ENCODE measurements at places on chromosomes 6 and 20.

DNA sequence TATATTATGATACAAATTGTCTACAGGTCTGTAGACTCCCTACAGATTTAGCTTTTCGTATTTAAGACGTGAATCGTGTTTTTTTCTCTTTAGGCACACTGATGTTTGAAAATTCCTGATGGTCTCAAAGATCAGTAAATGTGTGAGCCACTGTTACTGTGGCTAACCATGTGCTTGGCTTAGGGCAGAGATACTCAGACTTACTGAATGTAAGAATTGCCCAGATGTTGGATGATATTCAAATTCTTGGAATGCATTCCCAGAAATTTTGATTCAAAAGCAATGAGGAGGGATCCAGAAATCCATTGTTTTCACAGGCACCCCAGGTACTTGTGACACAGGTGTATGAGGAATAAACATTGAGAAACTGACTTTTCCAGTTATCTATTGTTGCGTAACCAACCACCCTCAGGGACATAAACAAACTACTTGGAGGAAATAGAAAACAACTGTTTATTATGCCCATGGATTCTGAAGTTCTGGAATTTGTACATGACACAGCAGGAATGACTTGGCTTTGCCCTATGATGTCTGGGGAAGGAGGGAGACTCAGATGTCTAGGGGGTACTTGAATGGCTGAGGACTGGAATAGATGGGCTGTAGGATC lies 339.6 kb upstream of the CITED2 start:
- H3K27me3 ChIP-seq, result no peaks in the 10 kb centered on the region
- DNase-seq, result no peak
- no peak overlapping the region for H3K4me3 ChIP-seq
- no peaks in the 10 kb centered on the region for H3K4me1 ChIP-seq

DNA sequence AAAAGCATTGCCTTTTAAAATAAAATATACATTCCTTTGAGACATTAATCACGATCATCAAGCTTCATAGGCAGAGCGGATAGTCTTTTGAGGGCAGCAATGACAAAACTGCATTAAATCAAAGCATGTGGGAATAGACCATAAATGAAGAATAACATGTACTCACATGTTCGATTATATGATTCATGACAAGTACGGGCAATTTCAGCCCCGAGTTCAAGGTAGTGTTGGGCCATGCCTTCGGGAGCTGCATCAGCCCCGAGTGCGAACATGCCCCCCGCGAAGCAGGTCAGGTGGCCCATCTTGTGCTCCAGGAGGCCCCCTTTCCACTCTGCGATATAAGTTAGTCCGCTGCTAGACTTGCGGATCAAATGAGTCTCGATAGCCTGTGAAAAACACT lies 111.0 kb upstream of the FAM184A start:
- no peak overlapping the region for H3K4me3 ChIP-seq
- H3K4me1 ChIP-seq, result no peaks in the 10 kb centered on the region
- no peak overlapping the region for H3K27ac ChIP-seq
- H3K27me3 ChIP-seq, result no peaks in the 10 kb centered on the region
- H3K36me3 ChIP-seq, result peaks cover 5% of the 10 kb centered on the region

GRCh38 chr20:17644451-17644850 lies 37.6 kb downstream of the RRBP1 start:
- no peaks in the 10 kb centered on the region for H3K27me3 ChIP-seq
- no peak for DNase-seq
- peaks cover 2% of the 10 kb centered on the region for H3K36me3 ChIP-seq
- no peak overlapping the region for H3K27ac ChIP-seq

DNA sequence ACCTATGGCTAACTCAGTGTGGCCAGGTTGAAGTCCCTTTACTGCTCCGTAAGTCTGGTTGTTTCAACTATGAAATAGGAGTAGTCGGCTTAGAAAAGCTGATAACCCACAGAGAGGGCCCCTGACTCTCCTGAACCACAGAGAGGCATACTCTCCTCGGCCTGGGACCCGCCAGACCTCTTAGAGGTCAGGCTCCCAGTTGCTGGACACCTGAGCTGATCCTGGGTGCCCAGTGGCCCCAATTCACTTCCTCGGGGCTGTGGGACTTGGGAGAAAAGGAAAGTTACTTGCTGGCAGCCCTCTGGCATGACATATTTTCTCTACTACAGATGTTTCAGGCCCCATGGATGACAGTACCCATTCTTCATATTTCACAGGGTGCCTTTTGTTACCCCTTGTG lies 34.2 kb upstream of the EYA4 start:
- H3K27ac ChIP-seq, result no peak overlapping the region
- DNase-seq, result no peak
- H3K27me3 ChIP-seq, result no peaks in the 10 kb centered on the region

GRCh38 chr20:24676353-24676977 lies 207.0 kb downstream of the SYNDIG1 start:
- H3K4me3 ChIP-seq, result no peak overlapping the region
- H3K36me3 ChIP-seq, result no peaks in the 10 kb centered on the region
- DNase-seq, result peak; percentile 5
- no peaks in the 10 kb centered on the region for H3K4me1 ChIP-seq
- no peak overlapping the region for H3K27ac ChIP-seq

DNA sequence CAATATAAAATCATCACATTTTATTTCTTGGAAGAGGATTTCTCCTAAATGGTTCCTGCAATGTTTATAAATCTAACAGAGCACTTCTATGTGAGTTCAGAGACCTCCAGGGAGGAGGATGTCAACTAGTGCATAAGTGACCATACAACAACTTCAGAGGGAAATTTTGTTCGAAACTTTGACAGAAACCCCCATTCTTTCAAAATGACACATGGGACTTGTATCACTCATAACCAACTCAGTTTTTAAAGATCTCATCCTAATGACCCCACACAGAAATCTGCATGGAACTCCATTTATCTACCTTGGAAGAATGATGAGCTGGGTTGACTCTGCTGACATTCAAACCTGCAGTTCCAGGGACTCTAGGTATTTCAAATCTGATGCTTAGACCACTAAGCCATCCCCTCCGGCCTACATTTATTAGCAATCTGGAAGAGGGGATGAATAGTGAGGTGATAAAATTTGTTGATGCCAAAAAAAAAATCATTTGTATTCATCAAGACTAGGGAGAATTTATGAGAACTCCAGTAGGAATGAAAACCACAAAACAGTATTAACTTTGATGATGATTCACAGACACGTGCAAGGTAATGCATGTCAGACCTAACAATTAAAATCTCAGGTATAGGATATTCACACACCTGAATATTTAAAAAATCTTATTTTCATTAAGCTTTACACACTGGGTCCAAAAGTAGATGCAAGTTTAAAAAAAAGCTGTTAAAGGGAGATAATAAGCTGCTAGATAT lies 153.0 kb downstream of the REV3L start:
- H3K36me3 ChIP-seq, result peaks cover 37% of the 10 kb centered on the region
- H3K4me3 ChIP-seq, result no peak overlapping the region
- DNase-seq, result no peak
- H3K27me3 ChIP-seq, result no peaks in the 10 kb centered on the region

DNA sequence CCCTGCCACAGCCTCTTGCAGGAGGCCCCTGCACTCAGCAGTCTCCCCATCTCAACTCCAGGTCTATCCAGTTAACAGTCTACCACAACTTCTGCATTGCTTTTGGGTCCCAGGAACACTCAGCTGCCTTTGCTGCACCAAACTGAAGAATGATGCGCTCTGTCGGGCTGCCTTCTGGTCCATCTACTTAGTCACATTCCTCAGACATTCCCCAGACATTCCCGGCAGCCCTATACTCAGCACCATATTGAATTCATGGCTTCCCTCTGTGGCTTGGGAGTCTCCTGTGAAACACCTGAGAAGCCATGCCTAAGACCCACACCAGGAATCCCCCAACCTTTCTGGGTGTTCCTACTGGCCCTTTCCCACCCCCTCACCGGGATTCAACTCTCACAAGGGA lies 99.6 kb upstream of the COL21A1 start:
- no peak overlapping the region for H3K4me3 ChIP-seq
- H3K27ac ChIP-seq, result no peak overlapping the region
- no peaks in the 10 kb centered on the region for H3K4me1 ChIP-seq
- no peak for DNase-seq
- no peaks in the 10 kb centered on the region for H3K27me3 ChIP-seq
- no peaks in the 10 kb centered on the region for H3K36me3 ChIP-seq

GRCh38 chr20:56259948-56260347 lies 11.4 kb downstream of the MC3R start:
- no peaks in the 10 kb centered on the region for H3K4me1 ChIP-seq
- H3K27me3 ChIP-seq, result peaks cover 8% of the 10 kb centered on the region
- H3K27ac ChIP-seq, result no peak overlapping the region
- no peaks in the 10 kb centered on the region for H3K36me3 ChIP-seq
- DNase-seq, result no peak

GRCh38 chr6:147867433-147868226 lies 359.1 kb downstream of the SAMD5 start:
- H3K36me3 ChIP-seq, result no peaks in the 10 kb centered on the region
- no peaks in the 10 kb centered on the region for H3K4me1 ChIP-seq
- no peak overlapping the region for H3K4me3 ChIP-seq
- no peak for DNase-seq
- H3K27ac ChIP-seq, result no peak overlapping the region
- H3K27me3 ChIP-seq, result no peaks in the 10 kb centered on the region

DNA sequence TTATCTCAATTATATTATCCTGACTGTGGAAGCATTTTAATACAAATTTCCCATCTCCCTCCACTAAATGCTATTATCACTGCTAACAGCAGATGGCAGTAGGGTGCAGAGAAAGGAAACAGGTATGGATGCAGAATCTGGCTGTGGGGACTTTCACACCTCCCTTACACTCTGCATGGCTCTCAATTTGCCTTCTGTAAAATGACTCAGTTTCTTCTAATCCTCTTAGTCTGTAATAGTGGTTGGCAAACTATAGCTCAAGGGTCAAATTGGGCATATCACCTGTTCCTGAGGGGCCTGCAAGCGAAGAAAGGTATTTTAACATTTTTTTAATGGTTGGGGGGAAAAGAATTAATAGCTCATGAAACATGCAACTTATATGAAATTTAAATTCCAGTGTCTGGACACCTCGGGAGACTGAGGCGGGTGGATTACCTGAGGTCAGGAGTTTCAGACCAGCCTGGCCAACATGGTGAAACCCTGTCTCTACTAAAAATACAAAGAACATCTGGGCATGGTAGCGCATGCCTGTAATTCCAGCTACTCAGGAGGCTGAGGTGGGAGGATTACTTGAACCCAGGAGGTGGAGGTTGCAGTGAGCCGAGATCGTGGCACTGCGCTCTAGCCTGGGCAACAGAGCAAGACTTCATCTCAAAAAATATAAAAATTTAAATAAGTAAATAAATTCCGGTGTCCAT lies 83.5 kb downstream of the ZMYND8 start:
- DNase-seq, result peak; percentile 53
- H3K27me3 ChIP-seq, result no peaks in the 10 kb centered on the region
- H3K4me3 ChIP-seq, result no peak overlapping the region
- H3K36me3 ChIP-seq, result peaks cover 39% of the 10 kb centered on the region

GRCh38 chr20:16107172-16107870 lies 465.9 kb downstream of the KIF16B start:
- no peak for DNase-seq
- H3K27me3 ChIP-seq, result no peaks in the 10 kb centered on the region
- no peak overlapping the region for H3K4me3 ChIP-seq
- no peaks in the 10 kb centered on the region for H3K36me3 ChIP-seq

DNA sequence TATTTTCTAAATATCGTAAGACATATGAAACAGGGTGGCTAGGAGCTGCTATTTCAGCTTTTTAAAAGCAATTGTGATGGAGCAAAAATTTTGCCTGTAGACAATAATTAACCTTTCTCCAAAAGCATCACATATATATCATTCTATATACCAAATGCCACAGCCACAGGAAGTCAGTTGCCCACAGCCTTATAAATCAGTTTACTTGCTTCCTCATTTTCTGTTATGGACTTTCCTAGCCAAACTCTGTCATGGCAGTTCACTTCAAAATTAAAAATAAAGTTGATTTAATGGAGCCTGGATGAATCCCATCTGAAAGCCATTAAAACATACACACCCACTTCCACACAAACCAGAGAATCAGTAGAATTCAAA lies 93.4 kb upstream of the NHSL1 start:
- peak overlapping the region; percentile 25 for H3K27ac ChIP-seq
- peak overlapping the region; percentile 36 for H3K4me3 ChIP-seq
- no peaks in the 10 kb centered on the region for H3K36me3 ChIP-seq

GRCh38 chr6:160992061-160992979 lies 751 bp downstream of the MAP3K4 start:
- peaks cover 20% of the 10 kb centered on the region for H3K4me1 ChIP-seq
- H3K36me3 ChIP-seq, result peaks cover 6% of the 10 kb centered on the region
- H3K4me3 ChIP-seq, result peak overlapping the region; percentile 96
- peaks cover 26% of the 10 kb centered on the region for H3K27me3 ChIP-seq
- peak overlapping the region; percentile 95 for H3K27ac ChIP-seq

DNA sequence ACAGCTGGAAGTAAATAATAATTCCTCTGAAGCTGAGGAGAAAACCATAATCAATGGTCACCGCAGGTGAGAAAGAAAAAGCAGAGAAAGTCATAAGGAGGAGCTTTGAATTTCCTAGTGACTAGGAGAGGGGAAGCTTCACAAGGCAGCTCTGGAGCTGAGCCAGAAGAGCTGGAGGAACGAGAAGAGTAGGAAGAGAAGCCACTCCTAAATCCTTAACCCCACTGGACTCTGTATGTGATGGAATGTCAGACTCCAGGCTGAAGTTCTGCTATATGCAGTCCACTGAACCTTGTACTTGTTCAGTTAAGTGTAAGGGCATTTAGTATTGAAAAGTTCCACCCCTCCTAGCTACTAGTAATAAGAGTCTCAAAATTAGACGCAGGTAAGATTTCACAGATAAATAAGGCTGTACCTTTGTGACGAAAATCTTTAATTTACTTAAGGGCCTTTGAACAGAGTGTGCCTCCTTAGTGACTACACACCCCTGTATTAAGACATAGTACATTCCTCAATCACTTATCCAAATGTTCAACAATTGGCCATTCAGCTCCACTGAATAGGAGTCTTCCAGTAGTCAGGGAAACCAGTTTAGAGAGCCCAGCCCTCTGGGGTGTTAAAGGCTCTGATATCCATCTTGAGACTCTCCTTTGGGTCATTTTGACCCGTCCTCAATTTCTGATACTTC lies 71.4 kb upstream of the UFL1 start:
- no peaks in the 10 kb centered on the region for H3K36me3 ChIP-seq
- no peak for DNase-seq
- no peaks in the 10 kb centered on the region for H3K4me1 ChIP-seq
- H3K4me3 ChIP-seq, result no peak overlapping the region
- no peak overlapping the region for H3K27ac ChIP-seq

- peaks cover 11% of the 10 kb centered on the region for H3K4me1 ChIP-seq
- no peaks in the 10 kb centered on the region for H3K27me3 ChIP-seq
- no peak overlapping the region for H3K27ac ChIP-seq
- no peak overlapping the region for H3K4me3 ChIP-seq
Observed at GRCh38 chr6:143742070-143742954, 64.5 kb downstream of the PHACTR2 start.

- H3K27me3 ChIP-seq, result no peaks in the 10 kb centered on the region
- no peaks in the 10 kb centered on the region for H3K4me1 ChIP-seq
- H3K27ac ChIP-seq, result peak overlapping the region; percentile 5
- peaks cover 34% of the 10 kb centered on the region for H3K36me3 ChIP-seq
- H3K4me3 ChIP-seq, result no peak overlapping the region
Observed at GRCh38 chr20:32155017-32155981, 45.8 kb downstream of the TM9SF4 start.

- H3K36me3 ChIP-seq, result peaks cover 3% of the 10 kb centered on the region
- H3K27ac ChIP-seq, result no peak overlapping the region
- no peak for DNase-seq
- H3K4me1 ChIP-seq, result peaks cover 6% of the 10 kb centered on the region
Observed at GRCh38 chr6:108597572-108598304, 37.0 kb downstream of the FOXO3 start.

- peaks cover 16% of the 10 kb centered on the region for H3K27me3 ChIP-seq
- no peaks in the 10 kb centered on the region for H3K36me3 ChIP-seq
- no peak overlapping the region for H3K27ac ChIP-seq
- no peak overlapping the region for H3K4me3 ChIP-seq
Observed at GRCh38 chr20:57514273-57514751, 10.6 kb downstream of the CTCFL start.

Measured in activated naive CD4-positive, alpha-beta T cell treated with anti-CD3 and anti-CD28 coated beads, Interleukin-2, amount 10 ng/mL, durations not matched to agents 7 days and 5 days (primary cell).